ENCODE measurements at places on chromosomes 11 and 22. TPM values are rescaled to one million over a fixed set of nuclear protein-coding genes. Genes with fewer than 3 reads are reported as not detected.

NAT10 gene
- 16.3 TPM for total RNA-seq

CECR2 gene
- total RNA-seq: not detected

TESMIN gene
- total RNA-seq: 1.4 TPM

ABTB2 gene
- 0.53 TPM for total RNA-seq

SLC7A4 gene
- total RNA-seq: under 0.01 TPM

RCOR2 gene
- total RNA-seq: 2.4 TPM

CDC45 gene
- total RNA-seq: 0.26 TPM

MOGAT2 gene
- total RNA-seq: not detected

NLRP6 gene
- total RNA-seq: not detected

LRRC75B gene
- total RNA-seq: 4.2 TPM

DKK3 gene
- total RNA-seq: 72.4 TPM

ARHGAP20 gene
- total RNA-seq: under 0.01 TPM

MMP3 gene
- 0.26 TPM for total RNA-seq

TH gene
- under 0.01 TPM for total RNA-seq

NEFH gene
- total RNA-seq: 0.13 TPM

SLC22A12 gene
- not detected for total RNA-seq

COPB1 gene
- 273 TPM for total RNA-seq

PANX2 gene
- total RNA-seq: 0.26 TPM

TMEM45B gene
- 162 TPM for total RNA-seq

MYRF gene
- under 0.01 TPM for total RNA-seq

All from bronchial epithelial cell (primary cell).